ENCODE measurements at places on chromosomes 16 and 17. TPM values are rescaled to one million over a fixed set of nuclear protein-coding genes. Genes with fewer than 3 reads are reported as not detected.

- DNase-seq, result peak; percentile 54
These were observed 9.6 kb upstream of the ZFHX3 start for GRCh38 chr16:73057291-73058210.

- no peak for DNase-seq
These were observed 19.2 kb downstream of the POLR3E start for GRCh38 chr16:22316411-22316811.

DNA sequence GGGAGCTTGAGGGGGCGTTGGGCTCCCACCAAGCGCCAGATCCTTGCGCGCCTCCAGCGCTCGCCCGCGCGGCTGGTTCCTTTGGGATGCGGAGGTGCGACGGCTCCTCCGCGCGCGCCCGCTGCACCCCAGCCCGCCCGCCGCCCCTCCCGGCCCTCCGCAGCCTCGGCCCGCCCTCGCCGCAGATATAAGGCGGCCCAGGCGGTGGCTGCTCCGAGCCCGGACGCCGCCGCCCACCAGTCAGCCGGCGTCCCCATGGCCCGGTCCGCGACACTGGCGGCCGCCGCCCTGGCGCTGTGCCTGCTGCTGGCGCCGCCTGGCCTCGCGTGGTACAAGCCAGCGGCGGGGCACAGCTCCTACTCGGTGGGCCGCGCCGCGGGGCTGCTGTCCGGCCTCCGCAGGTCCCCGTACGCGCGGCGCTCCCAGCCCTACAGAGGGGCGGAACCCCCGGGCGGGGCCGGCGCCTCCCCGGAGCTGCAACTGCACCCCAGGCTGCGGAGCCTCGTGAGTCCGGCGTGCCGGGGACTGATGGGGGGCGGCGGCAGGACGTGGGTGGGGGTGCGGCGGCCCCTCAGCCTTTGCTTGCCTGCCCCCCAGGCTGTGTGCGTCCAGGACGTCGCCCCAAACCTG is at the start of gene NPB:
NPB (plus strand) TSS at position 216 of the 630 bp plus-strand sequence; CDS start at position 256, 40 bp downstream.
- no peak for DNase-seq

DNA sequence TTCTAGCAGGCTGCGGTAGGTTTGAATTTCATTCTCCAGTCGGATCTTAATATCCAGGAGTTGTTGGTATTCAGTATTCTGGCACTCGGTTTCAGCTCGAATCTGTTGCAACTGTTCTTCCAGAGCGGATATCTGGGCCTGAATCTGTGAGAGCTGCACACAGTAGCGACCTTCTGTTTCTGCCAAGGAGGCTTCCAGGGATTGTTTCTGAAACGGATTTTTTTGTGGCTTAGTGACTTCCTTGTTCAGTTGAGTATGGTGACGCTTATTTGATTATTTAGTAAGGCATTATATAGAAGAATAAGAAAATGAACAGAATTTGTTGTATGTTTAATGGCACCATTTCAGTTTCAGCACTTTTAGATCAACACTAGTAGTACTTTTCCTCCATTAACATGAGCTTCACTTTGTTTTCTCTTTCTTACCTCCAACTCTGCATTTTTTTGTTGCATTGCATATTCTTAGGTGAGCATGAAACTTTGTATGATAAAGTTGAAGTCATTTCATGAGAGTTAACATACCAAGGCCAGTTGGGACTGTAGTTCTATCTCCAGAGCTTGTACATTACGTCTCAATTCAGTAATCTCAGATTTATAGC is 2.8 kb downstream of the KRT10 start:
- DNase-seq, result no peak

The FOXL1 gene
- total RNA-seq, result 0.80 TPM

- DNase-seq, result peak; percentile 61
These were observed 173.7 kb downstream of the SOX9 start for GRCh38 chr17:72294487-72294893.

DNA sequence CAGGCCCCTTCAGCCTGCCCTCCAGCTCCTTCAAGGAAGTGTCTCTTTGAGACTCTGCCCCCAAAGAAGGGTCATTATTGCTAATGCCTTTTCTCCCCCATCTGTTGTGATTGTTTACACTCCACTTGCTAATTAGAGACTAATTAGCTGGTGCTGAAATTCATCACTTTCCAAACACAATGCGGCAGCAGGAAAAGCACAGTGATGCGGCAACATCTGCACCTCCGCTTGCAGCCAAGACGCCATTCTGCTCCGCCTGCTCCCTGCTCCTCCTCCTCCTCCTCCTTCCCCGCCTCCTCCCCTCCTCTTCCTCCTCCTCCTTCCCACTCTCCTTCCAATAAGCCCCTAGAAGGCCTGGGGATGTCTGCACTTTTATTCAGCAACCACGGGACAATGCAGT is 110.5 kb downstream of the SDK2 start:
- no peak for DNase-seq

DNA sequence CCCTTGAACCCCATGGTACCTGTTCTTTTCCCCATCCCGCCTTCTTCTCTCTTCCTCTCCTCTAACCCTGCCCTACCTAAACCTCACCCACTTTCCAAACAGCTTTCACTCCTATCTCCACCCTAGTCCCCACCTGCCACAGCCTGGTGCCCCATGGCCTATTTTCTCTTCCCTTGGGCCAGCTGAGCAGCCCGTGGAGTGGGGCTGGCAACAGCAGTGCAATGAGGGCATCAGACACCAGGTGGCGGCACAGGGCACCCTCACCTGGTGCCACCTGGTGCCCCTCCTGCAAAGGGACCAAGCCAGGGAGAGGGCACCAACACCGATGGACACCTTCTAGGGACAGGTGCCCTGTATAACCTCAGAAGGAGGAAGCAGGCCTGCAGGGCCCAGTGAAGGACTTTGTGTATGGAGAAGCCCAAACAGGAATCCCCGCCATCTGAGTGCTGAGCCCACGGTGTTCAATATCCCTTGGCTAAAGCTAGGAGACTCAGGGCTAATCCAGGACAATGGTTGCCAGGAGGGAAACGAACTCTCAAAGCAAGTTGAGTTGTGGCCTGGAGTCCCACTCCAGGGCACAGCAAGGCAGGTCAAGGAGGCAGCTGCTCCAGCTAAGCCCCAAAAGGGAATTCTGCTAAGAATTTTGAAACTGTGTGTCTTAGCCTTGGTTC is 4.0 kb upstream of the ABCC3 start:
- DNase-seq, result no peak

- DNase-seq, result peak; percentile 81
These were observed 1.1 kb downstream of the VAT1 start for GRCh38 chr17:43020789-43021740.

DNA sequence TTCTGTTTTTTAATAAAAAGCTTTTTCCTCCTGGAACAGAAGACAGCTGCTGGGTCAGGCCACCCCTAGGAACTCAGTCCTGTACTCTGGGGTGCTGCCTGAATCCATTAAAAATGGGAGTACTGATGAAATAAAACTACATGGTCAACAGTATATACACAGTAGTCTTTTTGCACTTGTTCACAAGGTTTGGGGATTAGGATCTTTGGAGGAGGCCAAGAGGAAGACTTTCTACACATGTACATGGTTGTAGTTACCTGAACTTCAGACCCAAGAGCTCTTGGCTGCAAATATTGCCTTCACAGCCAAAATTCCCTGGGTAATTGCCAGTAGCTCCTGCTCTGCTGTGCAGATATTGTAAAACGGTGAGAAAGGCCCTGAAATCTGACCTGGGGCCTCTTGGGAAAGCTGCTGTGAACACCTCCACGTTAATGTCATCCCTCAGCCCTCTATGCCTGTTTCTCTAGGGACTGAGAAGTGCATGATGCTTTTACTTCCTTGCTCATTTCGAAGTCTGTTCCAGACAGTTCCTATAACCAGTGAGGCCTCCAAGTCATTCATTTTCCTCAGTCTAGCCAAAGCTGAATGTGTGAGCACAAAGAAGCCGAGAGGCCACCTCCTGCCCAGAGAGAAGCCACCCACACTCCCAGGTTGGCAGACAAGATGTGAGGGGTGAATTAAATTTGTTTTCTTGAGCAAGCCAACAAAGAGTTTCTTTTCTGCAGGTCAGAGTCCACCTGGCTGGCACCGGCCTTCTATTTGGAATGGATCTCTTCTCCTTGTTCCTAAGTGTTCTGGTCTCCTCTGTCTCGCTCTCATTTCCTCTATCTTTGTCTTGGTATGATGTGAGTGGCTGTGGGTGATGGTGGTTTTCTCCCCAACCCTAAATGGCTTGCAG is 15.9 kb downstream of the ANKRD40 start:
- no peak for DNase-seq

DNA sequence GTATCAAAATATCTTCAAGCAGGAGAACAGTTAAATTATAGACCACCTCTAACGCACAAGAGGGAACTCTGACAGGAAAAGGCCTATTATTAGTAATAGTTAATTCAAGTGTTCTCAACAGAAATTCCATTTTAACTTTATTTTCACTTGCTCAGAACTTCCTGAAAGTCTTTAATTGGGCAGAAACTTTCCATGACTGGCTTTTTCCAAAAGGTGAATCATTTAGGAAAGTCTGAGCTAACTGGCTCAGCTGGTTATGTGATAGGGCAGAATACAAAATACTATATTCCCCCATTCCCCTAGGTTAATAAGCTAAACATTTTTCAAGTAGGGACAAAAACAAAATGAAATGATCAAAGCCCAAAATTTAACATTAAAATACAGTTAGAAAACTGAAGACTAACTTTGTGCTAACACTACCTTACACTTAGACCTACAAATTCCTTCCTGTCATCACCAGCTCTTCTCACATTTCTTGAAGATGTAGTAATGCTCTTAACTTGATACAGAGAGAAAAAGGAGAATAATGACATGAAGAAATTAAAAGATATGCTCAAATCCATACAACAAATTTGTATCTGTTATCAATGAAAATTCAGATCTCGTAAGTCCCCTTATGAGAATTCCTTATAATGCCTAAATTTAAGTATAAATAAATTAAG is 31.0 kb downstream of the CFDP1 start:
- no peak for DNase-seq

The SGCA gene
- 96.3 TPM for total RNA-seq

- DNase-seq, result no peak
These were observed 12.8 kb upstream of the CNEP1R1 start for GRCh38 chr16:50012182-50012581.

GRCh38 chr17:15892731-15893657 is 51.9 kb upstream of the ADORA2B start:
- DNase-seq, result no peak

DNA sequence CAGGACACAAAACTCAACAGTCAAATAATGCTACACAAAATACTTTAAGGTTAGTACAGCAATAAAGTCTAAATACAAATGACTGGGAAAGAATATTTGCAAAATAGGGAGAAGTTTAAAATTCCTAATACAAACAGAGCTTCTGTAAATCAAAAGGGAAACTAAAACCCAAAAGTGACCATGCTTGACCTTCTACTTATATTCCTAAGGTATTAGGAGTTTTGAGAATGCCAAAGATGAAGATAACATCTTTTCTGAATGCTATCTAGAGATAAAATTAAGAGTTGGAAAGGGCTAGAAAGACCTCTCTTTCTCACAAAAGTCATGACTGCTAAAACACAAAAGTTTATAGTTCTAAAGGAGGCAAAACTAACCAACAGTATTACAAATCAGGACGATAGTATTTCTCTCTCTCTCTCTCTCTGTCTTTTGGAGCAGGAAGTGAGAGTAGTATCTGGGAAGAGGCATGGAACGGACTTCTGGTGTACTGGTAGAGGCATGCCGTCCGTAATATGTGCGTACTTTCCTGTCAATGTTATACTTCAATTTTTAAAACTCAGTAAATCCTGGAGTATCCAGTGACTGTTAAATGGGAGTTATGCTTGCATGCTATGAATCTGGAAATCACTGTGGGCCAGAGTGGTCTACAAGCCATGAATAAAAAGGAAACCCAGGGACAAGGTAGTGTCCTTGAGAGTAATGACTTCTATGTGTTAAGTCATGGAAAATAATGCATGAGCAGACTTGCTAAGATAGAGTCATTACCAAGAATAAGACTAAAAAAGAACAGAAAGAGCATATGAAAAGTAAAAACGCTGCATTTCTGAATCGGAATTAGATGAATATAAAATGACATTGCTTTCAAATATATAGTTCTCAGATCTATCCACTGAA is 49.7 kb upstream of the ANKFY1 start:
- DNase-seq, result no peak

GRCh38 chr16:57530522-57531252 is 5.7 kb downstream of the CCDC102A start:
- DNase-seq, result peak; percentile 15

The KPNA2 gene
- total RNA-seq, result 21.8 TPM

The SPNS3 gene
- 0.59 TPM for total RNA-seq

DNA sequence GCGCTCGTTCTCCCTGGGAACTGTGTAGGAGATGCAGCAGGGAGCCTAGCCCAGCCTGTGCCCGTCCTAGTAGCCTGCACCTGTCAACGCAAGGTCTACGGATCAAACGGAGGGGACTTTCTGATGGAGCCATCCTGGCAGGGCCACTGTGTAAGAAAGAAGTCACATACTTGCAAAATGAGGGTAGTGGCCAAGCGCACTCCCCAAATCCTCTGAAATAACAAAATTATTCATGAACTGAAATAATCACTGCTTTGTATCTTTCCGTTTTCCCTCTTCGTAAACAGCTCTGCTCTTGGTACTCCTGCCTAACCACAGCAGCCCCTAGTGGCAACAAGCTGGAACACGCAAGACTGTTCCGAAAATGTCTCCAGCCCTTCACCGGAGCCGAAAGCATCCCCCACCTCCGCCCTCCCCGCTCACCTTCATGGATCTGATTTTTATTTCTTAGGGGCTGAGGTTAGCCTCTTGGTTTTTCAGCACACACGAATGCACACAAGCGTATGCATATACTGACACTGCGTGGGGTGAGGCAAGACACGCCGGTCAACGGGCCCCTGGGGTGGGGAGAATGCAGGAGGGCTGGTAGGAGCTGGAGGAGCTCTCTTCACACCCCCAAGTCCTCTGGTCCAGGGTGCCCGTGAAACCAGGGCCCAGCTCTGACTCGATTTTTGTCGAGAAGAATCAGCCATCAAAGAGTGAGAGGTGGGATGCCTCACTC is 100.8 kb downstream of the ABCC12 start:
- DNase-seq, result peak; percentile 37

GRCh38 chr16:10600782-10601443 is 20.5 kb upstream of the EMP2 start:
- no peak for DNase-seq

The CLEC19A gene
- total RNA-seq, result not detected
